T-helper 22 cell (primary cell): ENCODE measurements at places on chromosomes 2 and 18.

GRCh38 chr2:141770530-141770929, 360.3 kb downstream of the LRP1B start:
- DNase-seq = no peak

- no peak for DNase-seq
These were observed 119.8 kb downstream of the PTPN4 start for GRCh38 chr2:119879502-119879901.

DNA sequence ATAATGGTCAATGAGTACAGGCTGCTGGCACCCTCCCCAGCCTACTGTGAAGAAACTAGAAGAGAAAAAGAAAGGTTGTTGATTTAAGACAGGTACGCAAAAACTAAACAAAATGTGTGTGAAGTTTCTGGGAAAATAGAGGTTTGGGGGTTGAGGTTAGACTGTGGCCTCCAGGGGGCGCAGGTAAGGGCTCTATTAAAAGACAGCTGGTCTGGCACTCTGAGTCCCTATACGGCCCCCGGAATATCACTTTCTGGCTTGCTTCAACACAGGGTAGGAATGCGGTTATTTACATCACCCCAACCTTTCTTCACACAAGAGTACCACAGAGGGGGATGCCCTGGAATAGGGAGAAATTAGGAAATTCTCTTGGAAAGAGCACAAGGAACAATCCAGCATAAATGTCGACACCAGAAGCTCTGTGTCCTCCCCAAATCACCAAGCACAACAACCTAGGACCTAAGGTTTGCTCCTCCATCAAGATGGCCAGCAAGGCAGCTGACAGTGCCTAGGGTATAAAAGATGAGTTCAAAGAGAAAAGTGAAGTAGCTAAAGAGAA, 480.8 kb upstream of the KLHL29 start:
- no peak for DNase-seq

GRCh38 chr2:136373029-136373428, 255.1 kb upstream of the CXCR4 start:
- no peak for DNase-seq

DNA sequence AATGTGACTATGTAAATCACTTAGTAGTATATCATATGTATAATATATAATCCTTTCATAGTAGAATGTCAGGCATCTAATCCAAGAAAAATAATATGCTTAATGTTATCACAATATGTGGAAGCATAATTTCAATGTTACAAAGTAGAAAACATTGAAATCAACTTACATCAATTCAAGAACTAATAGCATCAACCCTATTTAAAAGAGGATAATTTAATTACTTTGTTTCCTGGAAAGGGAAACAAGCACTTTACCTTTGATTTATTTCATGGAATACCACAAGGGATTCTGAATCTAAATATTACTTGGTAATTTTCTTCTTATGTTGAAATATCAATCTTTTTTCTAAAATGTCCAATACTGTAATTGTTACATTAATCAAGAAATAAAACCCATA, 30.6 kb upstream of the SOCS6 start:
- DNase-seq = no peak

DNA sequence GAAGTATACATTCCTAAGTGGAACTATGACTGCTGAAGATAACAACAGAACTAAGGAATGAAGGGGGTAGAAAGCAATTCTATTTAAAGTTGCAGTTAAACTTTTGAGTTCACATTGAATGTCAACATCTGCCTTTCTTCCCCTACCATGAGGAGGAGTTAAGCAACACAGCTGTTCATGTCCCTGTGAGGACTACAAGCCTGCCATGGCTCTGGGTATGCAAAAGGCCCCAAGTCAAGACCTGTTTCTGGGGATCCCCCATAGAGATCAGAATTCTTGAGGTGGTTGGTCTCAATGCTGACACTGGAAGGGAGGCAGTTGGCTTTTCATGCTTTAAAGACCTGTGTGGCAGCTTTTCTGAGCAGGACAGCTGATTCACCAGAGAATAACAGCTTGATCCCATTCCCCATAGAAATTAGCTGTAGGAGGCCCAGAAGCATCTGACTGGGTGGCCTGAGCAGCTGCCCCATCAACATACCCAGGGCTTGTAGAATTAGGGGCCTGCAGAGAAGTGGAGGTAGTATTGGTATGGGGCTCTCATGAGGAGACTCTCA, 131.0 kb downstream of the SETBP1 start:
- no peak for DNase-seq

DNA sequence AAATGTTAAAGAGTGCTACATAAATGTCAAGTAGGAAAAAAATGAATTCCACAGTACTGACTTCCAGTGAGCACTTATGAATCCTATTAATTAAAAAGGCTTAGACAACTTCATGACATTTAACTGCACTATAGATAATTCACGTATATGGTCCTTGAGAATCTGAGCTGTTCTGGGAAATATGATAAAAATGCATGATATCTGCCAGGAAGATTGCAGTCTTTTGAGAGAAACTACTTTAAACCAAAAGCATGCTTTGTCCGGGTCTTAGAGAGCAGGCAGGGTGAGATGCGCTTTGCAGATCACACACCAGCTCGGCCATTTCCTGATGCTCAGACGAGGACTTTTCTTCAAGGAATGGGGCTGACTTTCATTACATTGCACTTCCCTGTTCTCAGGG, 42.6 kb downstream of the CMPK2 start:
- DNase-seq = no peak

DNA sequence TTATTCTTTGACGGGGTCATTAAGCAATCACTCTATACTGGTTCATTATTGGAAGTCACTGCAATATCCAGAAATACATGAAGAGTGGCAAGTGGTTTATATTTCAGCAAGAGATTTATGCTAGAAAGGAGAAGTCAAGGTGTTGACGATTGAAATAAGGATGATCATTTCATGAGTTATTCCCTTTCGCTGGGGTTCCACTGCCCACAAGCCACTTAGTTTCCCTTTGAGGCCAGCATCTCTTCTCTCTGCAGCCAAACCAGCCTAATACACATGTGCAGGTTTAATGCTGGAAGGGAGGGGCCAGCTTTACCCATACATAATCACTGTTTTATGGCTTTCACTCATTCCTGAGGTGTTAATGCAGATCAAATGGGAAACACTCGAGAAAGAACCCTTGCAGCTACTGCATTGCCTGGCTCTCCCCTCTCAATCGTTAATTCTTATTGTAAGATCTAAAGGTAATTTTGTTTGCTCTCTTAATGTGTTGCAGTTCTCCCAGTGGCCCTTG, 108.4 kb downstream of the MEIS1 start:
- DNase-seq = no peak

DNA sequence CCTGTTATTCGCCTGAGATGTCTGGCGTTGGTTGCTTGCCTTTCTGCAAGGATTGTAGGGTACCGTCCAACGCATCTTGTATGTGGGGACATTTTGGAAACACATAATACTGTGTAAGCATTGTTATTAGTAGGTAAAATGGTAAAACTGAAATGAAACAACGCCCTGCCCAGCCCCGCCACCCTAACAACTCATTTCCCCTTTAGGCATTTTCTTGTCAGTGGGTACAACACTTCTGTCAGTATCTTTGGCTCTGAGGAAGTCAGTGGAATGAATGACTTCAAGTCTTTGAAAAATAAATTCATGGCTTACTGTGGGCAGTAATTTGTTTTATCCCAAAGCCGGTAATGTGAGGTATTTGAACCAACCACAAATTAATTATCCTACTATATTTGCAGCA, 86.0 kb downstream of the FMNL2 start:
- no peak for DNase-seq

DNA sequence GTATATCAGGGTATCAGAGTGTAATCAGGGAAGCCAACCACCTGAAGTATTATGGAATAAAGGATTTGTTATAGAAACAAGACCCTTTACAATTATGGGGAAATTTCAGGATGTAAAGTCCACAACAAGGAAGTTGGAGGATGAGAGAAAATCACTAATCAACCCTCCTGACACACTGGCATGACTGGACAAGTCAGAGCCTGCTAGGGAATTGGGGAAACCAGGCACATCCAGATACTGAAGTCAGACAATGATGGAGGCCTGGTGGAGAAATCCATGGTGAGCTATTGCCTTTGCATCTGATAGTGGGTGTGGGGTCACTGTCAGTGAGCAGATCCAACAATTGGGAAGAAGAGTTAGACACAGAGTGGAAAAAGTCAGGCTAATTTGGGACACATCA, 158.8 kb upstream of the FBXO11 start:
- no peak for DNase-seq

DNA sequence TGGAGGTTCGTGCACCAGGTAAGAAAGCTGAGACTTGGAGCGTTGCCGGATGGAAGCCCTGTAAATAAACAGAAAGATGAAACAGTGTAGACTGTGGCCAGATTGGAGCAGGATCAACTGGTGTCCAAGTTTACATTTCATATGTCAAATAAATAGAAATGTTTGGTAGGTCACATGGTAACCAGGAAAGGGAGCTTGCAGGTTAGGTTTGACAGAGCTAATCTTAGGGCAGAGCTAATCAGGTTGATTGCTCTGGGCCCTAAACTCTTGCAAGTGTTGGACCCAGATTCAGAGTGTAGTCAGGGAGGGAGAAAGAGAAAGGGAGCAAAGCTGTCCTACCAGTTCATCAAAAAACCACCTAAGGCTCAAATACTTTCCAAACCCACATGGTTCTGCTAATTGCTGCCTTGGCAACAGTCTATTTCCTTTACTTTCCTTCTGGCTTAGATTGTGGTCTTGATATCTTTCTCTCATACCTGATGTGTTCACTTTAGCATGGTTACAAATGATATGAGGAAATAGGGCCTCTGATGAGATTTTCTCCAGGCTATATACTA, 63.2 kb downstream of the G6PC2 start:
- DNase-seq = no peak
